T-helper 17 cell (primary cell): ENCODE measurements at places on chromosomes 4 and X.

- DNase-seq = no peak
Measured at GRCh38 chr4:73272816-73273215, 14.2 kb upstream of the ANKRD17 start.

GRCh38 chr4:128528793-128529553, 241.4 kb upstream of the PGRMC2 start:
- no peak for DNase-seq

DNA sequence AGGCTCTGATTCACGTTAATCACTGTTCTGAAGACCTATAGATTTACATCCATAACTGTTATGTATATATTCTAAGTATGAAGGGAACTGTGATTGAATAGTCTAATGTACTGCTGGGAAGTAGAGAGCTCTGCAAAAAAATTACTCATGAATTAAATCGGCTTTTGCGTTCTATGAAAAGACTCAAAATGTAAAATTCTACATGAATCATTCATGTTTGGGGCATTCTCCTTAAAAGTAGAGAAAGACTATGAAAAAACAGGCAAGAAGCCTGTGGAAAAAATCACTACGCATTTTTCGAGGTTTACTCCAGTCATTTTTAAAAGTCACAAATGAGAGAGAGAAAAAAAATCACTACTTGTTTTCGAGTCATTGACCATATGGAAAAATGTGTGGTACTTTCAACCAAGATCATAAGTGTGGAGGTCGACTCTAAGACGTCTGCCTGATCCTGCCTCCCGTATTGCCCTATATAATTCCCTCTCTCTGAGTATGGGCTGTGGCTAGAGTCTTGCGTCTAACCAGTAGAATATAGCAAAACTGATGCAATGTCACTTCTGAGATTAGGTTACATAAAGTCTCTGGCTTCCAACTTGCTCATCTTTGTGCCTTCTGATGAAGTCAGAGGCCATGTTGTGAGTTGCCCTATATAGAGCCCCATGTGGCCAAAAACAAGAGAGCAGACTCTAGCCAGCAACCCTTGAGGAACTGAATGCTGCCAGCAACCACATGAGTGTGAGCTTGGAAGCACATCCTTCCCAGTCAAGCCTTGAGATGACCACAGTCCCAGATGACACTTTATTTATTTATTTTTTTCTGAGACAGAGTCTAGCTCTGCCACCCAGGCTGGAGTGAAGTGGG, 32.1 kb upstream of the VEGFD start:
- DNase-seq = no peak

GRCh38 chrX:126265116-126265515, 99.0 kb upstream of the DCAF12L2 start:
- DNase-seq = no peak

DNA sequence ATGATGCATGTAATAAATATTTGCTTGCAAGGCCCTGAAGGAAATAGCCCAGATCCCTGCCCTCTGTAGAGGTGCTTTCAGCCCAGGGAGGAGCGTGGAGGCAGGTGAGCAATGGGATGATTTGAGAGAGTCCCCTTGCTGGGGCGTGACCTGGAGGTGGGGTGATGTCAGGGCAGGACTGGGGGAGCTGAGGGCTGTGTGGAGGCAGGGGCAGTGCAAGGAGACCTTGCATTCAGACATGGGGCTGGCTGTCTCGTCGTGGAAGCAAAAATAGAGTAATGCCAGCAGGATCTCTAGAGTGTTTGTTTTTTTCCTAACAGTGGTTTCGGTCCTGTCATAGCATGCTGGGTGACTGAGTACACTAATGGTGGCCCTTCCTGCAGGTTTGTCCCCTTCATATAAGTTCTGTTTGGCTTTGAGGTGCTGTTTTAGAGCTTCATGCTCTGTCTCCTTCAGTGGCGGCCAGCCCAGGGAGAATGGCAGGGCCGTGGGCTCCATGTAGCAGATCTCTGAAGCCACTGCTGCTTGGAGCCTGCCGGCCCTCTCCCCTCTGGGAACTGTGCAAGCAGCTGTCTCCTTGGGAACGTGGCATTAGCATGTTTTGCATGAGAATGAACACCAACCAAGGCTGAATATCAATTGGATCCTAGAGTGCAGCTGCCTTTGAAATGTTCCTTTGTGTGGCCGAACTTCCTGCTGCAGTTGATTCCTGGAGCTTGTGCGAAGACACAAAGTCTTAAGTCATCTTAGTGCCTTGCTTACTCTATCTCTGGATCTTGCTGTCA, 39.3 kb upstream of the CLDN34 start:
- no peak for DNase-seq

GRCh38 chr4:118935819-118936218, 47.2 kb downstream of the SYNPO2 start:
- DNase-seq = no peak

DNA sequence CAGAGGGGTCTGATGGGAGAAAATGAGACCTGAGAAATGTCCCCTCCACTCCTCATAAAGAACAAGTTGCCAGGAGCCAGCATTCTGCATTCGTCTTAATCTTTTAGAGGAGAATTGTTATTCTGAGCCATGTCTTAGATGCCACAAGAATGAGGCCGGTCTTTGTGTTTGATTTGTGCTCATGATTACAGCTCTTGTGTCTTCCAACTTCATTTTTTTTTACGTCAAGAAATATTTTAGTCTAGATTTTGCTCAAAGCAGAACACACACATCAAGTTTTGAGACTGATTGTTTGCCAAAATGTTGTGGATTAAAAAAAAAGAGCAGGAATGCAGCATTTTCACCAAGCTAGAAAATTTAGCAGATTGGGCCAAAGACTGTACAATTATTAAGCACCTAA, 130.6 kb upstream of the PITX2 start:
- DNase-seq = no peak

GRCh38 chrX:85503258-85504158, 124.0 kb upstream of the POF1B start:
- DNase-seq = no peak

- DNase-seq = no peak
Measured at GRCh38 chr4:163540977-163541376, 46.5 kb downstream of the TMA16 start.

DNA sequence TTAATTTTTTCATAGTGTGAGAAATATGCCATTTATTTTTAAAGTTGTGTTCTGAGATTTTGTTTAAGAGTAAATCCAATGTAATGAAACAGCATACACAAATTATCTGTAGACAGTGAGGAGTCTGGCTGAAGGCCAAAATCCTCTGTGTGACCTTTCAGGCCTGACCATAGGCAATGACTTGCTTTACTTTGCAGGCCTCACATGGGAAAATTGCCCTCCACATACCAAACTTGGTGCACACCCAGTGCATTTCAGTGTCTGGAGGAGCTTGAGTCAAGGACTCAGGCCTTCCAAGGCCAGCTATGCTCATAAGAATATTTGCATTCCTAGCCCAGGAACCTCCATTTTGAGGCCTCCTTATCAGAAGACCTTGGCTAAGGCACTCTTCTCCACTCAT, 430.1 kb downstream of the GABRG1 start:
- DNase-seq = no peak

DNA sequence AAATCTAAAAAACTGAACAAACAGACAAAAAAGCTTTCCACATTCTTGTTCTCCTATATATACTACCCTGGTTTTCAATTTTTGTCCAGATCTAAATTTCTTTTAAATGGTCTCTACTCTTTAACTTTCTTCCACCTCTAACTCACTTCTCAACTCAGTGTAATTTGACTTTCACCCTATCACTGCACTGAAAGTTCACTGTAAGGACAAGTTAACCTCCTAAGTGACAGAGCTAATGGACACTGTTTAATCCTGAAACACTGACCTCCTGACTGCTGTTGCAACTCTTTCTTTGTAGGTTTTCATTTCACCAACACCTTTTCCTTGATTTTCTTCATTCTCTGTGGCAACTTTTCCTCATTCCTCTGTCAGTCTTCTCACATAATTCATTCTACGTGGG, 50.0 kb downstream of the ATOH1 start:
- DNase-seq = no peak

GRCh38 chrX:132022198-132022966, 720 bp upstream of the STK26 start:
- DNase-seq = no peak

DNA sequence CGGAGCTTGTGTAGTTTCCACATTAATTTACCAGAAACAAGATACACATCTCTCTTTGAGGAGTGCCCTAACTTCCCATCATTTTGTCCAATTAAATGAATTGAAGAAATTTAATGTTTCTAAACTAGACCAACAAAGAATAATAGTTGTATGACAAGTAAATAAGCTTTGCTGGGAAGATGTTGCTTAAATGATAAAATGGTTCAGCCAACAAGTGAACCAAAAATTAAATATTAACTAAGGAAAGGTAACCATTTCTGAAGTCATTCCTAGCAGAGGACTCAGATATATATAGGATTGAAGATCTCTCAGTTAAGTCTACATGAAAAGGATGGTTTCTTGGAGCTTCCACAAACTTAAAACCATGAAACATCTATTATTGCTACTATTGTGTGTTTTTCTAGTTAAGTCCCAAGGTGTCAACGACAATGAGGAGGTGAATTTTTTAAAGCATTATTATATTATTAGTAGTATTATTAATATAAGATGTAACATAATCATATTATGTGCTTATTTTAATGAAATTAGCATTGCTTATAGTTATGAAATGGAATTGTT, at the start of gene FGB:
TSS of gene FGB (plus strand) at position 315 of the 558 bp plus-strand sequence. CDS start at position 323, 8 bp downstream.
- DNase-seq = no peak

GRCh38 chrX:30302956-30303355, 6.2 kb downstream of the NR0B1 start:
- no peak for DNase-seq
